SK-N-MC (cell line): ENCODE measurements at places on chromosomes 5 and 9.

GRCh38 chr5:108924457-108924961 is 176.8 kb downstream of the FER start:
- DNase-seq = no peak

DNA sequence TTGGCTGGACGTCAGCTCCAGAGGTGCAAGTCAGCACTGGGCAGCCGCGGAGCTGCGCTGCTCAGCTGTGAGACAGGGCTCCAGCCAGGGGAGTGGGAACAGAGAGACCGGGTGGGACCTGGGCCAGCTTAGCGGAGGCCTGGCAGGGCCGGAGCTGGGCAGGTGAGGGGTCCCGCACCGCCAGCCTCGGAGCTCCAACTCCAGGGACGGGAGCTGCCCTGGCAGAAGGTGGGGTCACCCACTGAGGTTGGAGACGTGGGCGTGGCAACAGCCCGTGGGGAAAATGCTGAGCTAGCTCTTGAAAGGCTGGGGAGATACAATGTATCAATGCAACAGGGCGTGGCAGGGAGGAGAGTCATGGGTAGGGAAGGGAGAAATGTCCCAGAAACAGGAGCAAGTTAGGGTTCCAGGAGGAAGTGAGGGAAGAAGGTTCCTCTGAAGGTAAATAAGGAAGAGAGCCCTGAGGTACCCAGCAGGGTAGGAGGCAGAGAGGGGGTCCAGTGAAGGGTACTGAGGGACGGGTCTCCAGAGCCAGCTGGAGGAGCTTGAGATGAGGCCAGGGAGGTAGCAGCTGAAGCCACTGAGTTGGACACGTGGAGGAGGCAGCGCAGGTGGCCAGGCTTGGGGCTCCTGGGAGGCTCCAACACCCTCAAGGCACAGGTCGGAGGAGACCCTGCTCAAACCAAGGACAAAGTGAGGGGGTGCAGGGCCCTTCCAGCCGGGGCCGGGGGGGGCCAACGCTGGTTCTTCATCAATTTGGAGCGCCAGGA is 736 bp upstream of the NKD2 start:
- DNase-seq = no peak

DNA sequence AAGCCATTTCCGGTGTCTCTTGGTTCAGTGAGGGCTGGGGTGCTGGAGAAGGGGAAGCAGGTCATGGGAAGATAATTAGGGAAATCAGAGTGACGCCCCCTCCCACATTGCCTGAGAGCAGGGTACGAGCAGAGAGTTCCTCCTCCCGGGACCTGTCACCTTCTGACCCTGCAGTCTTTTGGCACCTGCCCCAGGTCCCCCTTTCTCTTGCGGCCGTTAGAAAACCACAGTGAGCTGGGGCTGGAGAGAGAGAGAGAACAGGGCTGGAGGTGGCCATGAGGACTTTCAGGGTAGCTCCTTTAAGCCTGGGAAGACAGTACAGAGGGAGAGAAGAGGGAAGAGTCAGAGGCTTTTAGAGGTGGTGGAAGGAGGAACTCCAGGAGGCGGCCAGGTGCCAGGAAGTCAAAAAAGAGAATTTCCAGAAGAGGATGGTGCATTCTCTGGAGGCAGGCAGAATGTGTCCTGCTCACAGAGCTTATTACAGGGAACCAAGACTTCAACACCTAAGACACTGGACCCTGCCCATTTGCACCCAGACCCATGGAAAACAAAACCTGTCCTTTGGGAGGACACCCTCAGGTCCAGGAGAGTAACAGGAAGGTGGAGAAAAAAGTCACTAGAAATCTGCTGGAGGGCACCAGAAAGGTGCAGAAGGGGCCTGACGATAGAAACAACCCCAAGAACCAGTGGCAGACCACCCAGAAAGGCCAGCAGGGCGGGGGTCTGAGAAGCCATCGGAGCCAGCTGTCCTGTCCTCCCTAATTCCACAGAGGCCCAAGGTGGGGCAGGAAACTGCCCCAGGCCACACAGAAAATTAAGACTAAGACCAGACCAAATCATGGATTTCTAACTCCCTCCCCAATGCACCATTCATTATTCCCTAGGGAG is 6.5 kb upstream of the ACSL6 start:
- DNase-seq = no peak

- DNase-seq = no peak
Observed at GRCh38 chr5:136145030-136145429, 12.4 kb downstream of the SMAD5 start.

DNA sequence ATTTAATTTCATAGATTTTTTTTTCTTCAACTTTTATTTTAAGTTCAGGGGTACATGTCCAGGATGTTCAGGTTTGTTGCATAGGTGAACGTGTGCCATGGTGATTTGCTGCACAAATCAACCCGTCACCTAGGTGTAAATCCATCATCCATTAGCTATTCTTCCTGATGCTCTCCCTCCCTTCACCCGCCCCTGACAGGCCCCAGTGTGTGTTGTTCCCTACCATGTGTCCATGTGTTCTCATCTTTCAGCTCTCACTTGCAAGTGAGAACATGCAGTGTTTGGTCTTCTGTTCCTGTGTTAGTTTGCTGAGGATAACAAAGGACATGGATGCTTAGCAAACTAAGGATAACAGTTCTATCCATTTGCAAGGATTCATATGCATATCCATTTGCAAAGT is 209.1 kb upstream of the ADCY2 start:
- DNase-seq = no peak

DNA sequence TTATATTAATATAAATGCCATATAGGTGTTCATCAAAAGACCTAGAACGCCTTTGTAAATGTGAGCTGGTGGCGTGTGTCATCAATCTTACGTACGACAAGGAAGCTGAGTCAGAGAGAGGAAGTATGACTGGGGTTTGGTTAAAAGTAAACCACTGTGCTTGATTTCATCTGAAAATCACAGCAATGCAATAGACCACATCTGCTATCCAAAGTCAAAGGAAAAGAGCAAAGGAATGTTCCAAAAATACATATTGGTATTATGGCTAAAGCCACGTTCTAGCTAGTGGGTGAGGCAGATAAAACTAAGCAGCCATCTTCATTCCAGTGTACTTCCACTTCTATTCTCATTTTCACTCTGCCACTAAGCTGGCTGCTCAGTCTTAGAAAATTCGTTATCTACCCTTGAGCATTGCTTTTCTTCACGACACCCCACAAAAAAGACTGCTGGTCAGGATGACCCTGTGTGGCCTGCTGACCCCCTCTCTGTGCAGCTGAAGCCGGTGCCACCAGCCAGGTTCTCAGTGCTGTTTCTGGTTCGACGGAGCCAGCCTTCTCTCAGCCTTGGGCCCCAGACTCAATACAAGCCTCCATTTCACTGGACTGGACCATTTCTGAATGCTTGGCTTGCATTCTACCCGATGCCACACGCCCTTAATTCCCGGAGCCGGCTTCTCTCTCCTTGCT is 23.8 kb downstream of the SHC3 start:
- no peak for DNase-seq

GRCh38 chr9:123435471-123435870 is 79.5 kb downstream of the CRB2 start:
- no peak for DNase-seq

DNA sequence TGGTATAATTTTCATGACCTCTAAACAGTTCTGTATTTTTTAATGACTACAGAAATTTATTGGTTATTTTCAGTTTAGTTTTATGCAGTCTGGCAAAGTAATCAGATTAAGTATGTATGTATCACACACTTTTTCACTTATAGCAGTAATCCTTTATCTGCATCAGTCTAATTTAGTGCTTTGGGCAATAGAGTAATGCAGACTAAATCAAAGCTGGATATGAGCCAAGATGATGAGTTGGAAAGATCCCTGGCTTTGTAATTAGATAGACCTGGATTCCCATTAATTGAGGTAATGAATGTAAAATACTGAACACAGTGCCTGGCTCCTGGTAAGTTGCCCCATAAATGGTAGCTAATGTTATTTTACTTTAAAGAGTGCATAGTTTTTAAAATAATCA is 215.4 kb upstream of the TLX3 start:
- no peak for DNase-seq

DNA sequence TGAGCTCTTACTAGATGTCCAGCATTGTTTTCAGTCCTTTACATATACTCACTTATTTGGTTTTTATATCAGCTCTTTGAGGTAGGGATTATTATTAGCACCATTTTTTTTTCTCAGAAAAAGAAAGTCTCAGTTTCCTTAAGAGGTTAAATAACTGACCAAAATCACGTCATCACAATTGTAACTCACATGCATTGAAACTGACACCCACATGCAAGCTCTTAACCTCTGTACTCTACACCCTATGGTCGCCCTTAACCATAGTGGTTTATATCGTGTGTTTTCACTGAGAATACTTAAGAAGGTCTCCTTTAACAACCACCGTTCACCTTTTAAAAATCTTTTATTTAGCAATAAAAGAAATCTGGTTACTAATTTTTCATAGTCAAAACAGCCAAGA is 61.0 kb downstream of the PRDM6 start:
- DNase-seq = no peak

DNA sequence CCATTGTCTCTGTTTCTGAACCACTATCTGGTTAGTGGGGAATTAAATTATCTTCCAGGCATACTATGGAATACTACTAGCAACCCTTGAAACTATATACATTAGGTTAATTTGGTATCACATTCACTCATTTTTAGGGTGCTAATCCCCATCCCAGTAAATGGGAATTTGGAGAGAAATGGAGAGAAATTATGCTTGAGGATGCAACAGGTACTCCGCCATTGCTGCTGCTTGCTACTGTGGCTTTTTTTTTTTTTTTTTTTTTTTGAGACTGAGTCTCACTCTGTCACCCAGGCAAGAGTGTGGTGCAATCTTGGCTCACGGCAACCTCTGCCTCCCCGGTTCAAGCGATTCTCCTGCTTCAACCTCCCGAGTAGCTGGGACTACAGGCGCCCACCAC is 66.1 kb downstream of the AK8 start:
- DNase-seq = no peak

DNA sequence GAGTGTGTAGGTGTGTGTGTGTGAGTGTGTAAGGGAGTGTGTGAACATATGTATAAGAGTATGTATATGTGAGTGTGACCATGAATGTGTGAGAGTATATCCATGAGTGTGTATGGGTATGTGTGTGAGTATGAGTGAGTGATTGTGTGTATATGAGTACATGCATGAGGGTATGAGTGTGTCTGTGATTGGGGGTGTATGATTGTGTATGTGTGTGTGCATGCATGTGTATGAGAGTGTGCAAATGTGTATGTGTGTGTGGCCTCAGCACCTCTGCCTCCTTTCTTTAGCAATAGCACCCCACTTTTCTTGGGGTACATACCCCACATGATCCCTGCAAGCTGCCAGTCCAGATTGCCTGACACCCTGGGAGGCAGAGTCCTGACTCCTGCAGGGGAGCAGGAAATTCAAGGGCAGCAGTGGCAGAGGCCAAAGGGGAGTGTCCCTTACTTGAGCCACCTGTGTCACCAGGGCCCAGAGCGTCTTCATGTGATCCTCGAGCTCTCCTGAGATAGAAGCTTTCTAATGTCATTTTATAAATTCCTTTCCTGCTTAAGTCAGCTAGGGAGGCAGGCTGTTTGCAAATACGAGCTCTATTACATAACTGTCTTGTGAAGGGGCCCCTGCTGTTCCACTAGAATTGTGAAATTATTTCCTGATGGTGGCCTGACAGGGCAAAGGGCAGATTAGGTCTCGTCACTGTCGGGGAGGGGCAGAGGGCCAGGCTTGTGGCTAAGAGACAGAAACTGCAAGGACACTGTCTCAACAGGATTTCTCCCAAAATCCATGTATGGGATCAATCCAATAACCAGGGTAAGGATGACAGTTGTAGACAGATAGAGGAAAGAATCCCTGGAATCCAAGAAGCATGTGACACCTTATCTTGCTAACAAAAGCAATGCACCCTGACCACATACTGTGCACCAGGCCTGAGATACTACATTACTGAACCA is 389.1 kb downstream of the GADD45G start:
- DNase-seq = no peak

DNA sequence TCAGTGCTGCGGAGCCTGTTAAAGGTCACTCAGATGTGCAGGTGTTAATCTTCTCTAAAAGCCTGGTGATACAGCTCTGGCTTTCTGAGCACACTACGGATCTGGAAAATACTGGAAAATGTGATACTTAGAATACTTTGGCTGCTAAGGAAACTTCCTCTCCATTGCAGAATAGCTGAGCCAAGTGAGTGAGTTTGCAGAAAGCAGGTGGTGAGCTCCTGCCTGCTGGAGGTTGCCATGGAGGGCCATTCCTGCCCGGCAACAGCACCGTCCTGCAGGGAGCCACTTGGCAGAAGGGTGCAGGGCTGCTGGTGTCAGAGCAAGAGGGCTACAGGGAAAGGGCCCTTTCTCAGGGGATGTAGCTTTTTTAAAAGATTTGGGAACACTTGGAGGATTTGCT is 40.7 kb downstream of the SECISBP2 start:
- DNase-seq = no peak

GRCh38 chr5:127409921-127410675 is 107.3 kb upstream of the PRRC1 start:
- DNase-seq = no peak

GRCh38 chr9:81388831-81389230 is 300.5 kb downstream of the TLE1 start:
- DNase-seq = no peak

DNA sequence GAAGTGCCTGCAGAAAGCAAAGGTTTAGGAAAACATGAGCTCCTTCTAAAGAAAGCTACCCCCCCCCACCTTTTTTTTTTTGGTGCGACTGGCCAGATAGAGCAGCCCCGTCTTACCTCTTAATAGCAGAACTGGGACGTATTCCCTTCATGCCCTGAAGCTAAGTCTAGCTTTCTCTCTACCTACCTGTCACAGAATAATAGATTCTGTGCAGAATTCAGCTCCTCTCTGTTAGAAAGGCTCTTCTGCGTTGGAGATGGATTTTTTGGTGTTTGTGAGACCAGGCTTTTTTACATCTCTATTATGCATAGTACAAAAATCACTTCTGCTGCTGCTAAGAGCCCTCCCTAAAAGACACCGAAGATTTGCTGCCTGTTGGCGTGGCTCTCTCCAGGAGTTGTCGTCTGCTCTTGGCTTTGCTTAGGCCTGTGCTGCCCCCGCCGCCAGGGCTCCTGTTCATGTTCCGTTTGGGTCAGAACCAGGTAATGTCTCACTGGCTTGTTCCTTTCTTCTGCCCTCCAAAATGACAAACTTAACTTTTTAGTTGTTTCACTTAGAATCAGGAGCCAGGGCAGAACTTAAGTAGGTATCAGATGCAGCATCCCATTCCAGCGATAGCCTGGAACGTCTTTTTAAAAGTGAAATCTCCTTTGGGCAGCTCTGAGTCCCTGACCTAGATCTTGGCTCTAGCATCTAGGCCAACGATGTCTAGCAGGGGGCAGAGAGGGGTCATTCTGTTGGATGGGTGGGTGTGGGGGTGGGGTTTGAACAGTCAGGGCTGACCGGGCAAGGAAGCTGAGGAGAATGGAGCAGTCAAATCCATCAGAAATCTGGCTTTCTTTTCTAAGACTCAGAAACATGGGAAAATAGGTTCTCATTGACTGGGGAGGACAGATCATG is 2.5 kb downstream of the TRIO start:
- DNase-seq = no peak

- no peak for DNase-seq
Observed at GRCh38 chr9:137967280-137967953, 89.8 kb downstream of the CACNA1B start.

DNA sequence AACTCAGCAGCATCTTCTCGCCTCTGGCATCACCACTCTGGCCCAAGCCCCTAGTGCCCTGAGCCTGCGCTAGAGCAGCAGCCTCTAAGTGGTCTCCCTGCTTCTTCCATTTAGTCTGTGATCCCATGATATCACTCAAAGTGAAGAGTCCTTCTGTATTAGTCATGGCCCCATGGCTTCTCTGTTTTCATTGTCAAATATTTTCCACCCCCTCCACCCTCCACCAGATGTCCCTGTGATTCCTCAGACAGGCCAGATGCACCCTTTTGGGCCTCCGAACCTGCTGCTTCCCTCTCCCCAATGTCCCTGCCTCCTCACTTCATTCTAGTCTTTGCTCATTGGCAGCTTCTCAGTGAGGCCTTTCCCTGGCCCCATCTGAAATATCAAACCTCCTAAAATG is 299.2 kb downstream of the SPOCK1 start:
- no peak for DNase-seq
